Astrocyte (in vitro differentiated cells and primary cell): ENCODE measurements at places on chromosomes 13 and 19. TPM values are rescaled to one million over a fixed set of nuclear protein-coding genes. Genes with fewer than 3 reads are reported as not detected.

The ANKLE1 gene
- 1.0 and 1.8 TPM in 2 replicates for total RNA-seq

The PODNL1 gene
- total RNA-seq: 3.3 and 3.7 TPM in 2 replicates

The MIR17HG gene
- 4.2 and 6.3 TPM in 2 replicates for total RNA-seq

The ZNF91 gene
- 44.8 and 52.4 TPM in 2 replicates for total RNA-seq

The SRRM5 gene
- 0.23 TPM in 1 of 2 replicates, not detected in the other for total RNA-seq

The ZSCAN4 gene
- 0.43 and 1.2 TPM in 2 replicates for total RNA-seq

The KLK6 gene
- total RNA-seq: 2.7 and 3.5 TPM in 2 replicates

The GJB6 gene
- total RNA-seq: not detected in 2 replicates

The CA11 gene
- total RNA-seq: 9.5 and 9.8 TPM in 2 replicates

The S1PR4 gene
- not detected in 2 replicates for total RNA-seq

The AZU1 gene
- total RNA-seq: 1.00 and 1.4 TPM in 2 replicates

The ZGLP1 gene
- total RNA-seq: 2.5 and 3.4 TPM in 2 replicates

The METTL21C gene
- not detected in 2 replicates for total RNA-seq

The SLC15A1 gene
- total RNA-seq: not detected in 2 replicates

The CGB3 gene
- 3.6 and 4.5 TPM in 2 replicates for total RNA-seq

The PABPC3 gene
- 0.17 and 0.45 TPM in 2 replicates for total RNA-seq

The FCHO1 gene
- total RNA-seq: 1.7 and 2.0 TPM in 2 replicates

The CEBPA gene
- 0.45 and 0.50 TPM in 2 replicates for total RNA-seq

The CEACAM6 gene
- total RNA-seq: not detected in 2 replicates

The ATXN8OS gene
- total RNA-seq: not detected in 2 replicates

The CLEC17A gene
- 0.09 TPM in 1 of 2 replicates, not detected in the other for total RNA-seq

The GZMM gene
- total RNA-seq: 0.70 and 0.75 TPM in 2 replicates

The AP1M2 gene
- total RNA-seq: 1.7 and 4.5 TPM in 2 replicates

The CFAP97D2 gene
- not detected in 2 replicates for total RNA-seq

The WDR88 gene
- not detected in 2 replicates for total RNA-seq

The PSG11 gene
- total RNA-seq: 0.26 and 0.43 TPM in 2 replicates

The PRX gene
- 1.5 and 2.6 TPM in 2 replicates for total RNA-seq

The CACNA1A gene
- 7.9 and 9.4 TPM in 2 replicates for total RNA-seq

The PRR22 gene
- total RNA-seq: 2.0 and 2.4 TPM in 2 replicates

The DAND5 gene
- 0.14 TPM in 1 of 2 replicates, not detected in the other for total RNA-seq

The FCGBP gene
- 0.54 and 1.4 TPM in 2 replicates for total RNA-seq

The RPL18 gene
- total RNA-seq: 1,046 and 1,102 TPM in 2 replicates

The PBX4 gene
- 0.75 and 0.93 TPM in 2 replicates for total RNA-seq

The ICAM4 gene
- total RNA-seq: 0.20 TPM in 1 of 2 replicates, not detected in the other

The CLDN10 gene
- total RNA-seq: 0.32 and 0.41 TPM in 2 replicates

The MEDAG gene
- total RNA-seq: 1.2 and 1.5 TPM in 2 replicates

The B3GNT8 gene
- total RNA-seq: 2.5 and 3.0 TPM in 2 replicates
